ENCODE measurements at places on chromosomes 11 and 22.

GRCh38 chr11:86675017-86675416 lies 2.6 kb upstream of the ME3 start:
- DNase-seq, result no peak

DNA sequence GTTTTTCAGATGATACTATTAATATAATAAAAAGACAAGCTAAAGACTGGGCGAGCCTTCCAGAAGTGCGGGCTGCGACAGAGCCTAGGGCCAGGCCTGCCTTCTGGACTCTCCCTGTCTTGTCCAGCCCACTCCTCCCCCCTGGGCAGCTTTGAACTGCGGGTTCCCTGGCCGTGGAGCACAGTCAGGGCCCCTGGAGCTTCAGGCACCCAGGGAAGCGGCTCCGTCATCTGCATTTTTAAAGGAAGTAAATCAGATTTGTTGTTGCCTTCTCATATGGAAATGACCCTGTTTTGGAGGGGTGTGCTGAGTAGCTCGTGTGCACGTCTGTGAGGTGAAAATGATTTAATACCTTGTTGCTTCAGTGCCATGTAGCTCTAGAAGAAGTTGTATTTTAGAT lies 265.3 kb downstream of the TBC1D22A start:
- DNase-seq, result no peak

DNA sequence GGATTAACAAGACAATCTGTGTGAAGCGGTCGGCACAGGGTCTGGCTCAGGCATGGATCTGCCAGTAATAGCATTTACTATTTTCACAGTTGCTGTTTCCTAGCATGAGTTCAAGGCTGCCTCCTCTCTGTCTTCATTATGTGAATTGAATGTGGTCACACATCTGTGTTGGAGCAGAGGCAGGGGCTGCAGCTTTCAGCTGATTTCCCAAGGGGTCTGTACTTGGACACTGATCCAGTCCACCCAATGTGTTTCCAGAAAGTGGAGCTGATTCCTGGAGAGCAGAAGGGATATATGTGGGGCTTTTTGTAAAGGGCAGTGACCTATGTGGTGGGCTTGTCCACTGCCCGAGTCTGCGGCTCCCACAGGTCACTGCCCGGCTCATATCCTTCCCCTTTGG lies 3.5 kb upstream of the CELSR1 start:
- DNase-seq, result no peak

DNA sequence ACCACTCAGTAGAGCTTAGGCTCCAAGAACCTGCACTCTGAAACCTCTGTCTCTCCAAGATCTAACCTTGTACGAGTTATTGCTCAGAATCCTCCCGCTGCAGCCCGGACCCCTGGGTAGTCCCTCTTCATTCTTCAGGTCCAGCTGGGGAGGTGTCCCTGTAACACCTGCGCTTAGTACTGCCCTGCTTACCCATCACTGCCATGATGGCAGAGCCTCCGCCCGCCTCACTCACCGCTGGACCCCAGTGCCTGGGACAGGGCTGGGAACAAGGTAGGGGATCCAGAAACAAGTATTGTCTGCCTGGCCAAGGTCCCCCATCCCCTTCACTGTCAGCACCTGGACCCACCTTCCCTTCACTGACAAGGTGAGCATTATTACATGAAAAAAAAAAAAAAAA lies 50.3 kb downstream of the THAP12 start:
- DNase-seq, result no peak

DNA sequence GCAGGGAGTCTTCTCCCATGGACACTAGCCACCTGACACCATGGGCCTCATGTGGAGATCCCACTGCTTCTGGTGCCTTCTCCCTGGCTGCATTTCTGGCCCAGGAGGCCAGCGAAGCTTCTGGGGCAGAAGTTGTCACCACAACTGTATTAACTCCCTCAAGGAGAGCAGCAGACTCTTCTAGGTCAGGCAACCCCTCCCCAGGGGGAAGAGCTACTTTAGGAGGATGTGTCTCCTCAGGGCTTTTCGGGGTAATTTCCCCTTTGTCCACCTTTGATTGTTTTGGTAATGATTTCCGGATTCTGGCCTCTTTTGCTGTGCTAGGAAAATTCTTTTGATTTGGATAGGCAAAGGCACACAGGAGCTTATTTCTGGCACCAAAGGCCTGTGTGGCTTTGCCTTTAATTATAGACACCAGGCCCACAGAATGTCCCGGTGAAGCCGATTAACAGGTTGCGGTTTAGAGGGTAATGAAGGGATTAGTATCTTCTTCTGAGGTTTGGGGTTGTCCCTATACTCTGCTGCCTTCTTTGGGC lies 8.9 kb upstream of the UCP2 start:
- no peak for DNase-seq

DNA sequence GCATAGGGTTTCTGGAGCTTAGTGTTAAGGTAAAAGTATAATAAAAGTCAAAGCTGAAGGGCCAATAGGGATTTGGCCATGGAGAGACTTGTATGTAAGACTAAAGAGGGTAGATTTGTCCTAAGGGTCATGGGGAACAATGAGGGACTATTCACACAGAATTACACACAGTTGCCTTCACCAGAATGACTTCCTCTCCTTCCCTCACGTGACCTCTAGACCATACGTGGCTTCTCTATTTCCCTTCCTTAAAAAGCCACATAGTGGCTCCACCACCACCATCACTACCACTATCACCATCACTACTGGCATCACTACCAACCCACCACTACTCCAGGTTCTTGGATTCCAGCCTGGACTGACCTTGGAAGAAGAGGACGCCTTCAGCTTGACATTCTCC lies 2.8 kb downstream of the HPX start:
- DNase-seq, result no peak

GRCh38 chr22:45376703-45377102 lies 36.7 kb downstream of the SMC1B start:
- DNase-seq, result no peak

DNA sequence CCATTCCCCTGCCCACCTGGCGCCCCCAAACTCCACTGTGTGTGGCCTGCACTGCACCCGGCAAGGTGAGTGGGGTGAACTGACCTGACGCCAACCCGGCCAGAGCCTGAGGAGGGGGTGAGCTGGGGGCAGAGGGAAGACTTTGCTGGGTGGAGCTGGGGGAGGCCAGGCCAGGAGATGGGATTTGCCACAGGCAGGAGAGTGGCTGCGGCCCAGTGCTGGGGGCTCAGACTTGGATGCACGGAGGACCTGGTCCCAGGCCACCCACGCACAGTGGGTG lies 17.8 kb upstream of the FLRT1 start:
- no peak for DNase-seq

DNA sequence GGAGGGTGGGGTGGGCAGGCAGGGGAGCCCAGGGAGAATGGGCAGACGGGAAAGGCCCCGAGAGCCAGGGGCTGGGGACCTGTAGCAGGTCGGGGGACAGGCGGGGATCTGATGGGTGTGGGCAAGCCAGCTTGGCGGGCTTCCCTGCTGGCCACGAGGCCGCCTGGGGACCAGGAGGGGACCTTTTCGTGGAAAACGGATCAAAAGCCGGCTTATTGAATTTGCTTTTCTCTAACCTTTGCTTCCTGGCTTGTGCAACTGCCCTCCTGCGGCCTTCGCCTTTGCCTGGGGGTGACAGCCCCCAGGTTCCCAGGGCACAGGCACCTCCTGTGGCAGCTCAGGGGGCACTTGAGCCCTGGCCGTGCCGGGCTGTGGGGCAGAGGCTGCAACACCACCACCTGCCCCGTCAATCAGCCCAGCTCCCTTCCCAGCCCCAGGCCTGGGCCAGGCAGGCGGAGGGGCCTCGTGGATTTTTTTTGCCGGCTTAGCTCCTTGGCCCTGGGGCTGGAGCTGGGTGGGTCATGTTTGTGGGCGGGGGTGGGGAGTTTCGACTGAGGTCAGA lies 41.6 kb upstream of the H19 start:
- no peak for DNase-seq

DNA sequence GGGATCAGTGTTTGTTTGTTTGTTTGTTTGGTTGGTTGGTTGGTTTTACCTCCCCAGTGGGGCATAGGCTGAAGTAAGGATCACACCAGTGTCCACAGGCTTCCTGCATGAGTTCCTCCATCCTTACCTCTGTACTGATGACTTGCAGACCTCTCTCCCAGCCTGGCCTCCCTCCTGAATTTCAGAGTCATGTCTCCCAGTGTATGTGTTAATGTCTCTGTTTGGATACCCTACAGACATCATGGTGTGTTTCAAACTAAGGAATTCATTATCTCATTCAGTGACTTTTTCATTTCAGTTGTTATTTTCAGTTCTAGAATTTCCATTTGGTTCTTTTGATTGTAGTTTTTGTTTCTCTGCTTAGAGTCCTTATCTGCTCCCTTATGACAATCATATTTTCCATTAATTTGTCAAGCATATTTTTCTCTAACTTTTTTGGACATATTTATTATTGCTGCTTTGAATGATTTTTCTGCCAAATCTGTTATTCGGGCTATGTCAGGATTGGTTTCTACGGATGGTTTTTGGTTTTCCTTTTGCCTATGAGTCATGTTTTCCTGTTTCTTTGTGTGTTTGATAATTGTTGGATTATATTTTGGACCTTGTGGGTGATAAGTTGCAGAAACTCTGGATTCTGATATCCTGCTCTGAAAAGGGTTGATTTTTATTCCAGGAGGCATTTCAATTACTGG lies 23.6 kb downstream of the MYEOV start:
- DNase-seq, result no peak

GRCh38 chr11:131739243-131739882 lies 368.9 kb downstream of the NTM start:
- no peak for DNase-seq

DNA sequence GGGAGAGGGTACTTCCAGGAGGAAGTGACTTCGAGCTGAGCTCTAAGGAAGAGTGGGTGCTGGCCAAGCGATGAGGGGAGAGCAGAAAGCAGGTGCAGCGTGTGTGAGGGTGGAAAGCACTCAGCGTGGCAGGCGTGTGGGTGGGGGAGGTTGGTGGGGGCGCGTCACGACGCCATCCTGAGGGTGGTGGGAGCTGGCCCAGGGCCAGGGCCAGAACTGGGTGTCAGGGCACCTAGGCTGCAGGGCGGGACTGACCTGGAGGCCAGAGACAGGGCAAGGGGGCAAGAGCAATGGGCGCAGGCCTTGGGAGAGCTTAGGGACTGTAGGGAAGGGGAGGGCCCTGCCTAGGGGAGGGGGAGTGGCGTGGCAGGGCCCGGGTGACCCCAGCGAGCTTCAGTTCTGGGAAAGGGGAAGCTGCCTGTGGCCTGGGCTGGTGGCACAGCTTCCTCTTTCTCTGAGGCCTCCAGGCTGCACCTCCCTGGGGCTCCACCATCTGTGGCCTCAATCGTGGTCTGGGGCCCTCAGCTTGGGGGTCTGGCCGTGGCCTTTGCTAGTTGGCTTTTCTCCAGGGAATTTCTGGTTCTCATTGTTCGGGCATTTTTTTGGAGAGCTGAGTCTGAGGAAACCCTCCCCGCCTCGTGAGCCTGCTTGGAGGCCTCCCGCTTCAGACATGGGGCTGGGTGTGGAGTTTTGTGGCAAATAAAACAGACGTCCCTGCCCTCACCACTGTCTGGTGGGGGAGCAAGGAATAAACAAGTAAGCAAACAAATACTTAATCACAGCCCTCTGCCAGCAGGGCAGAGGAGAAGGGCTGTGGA lies 8.9 kb downstream of the RELT start:
- DNase-seq, result no peak

DNA sequence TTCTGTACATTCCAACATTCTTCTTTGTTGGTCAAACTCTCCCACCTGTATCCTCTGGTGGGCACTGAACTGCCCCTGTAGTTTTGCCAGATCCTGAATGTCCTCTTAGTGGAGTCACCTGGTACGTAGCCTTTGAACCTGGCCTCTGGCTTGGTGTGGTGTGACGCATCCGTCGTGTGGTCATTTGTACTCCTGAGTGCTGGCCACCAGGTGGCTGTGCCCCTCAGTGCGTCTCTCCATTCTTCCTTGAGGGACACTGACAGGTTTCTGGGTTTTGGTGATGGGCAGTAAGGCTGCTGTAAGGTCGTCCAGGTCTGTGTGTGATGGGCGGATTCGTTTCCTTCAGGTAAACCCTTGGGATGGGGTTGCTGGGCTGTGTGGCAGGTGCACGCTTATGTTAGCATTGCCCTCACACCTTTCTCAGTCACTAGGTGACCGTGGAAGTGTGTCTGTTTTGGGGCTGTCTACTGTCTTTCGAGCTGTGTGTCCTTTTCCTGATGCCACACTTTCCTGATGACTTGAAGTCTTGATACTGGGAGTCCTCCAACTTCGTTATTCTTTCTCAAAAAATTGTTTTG lies 13.6 kb upstream of the RANBP1 start:
- no peak for DNase-seq

GRCh38 chr11:43164831-43165230 lies 147.0 kb upstream of the API5 start:
- DNase-seq, result no peak

DNA sequence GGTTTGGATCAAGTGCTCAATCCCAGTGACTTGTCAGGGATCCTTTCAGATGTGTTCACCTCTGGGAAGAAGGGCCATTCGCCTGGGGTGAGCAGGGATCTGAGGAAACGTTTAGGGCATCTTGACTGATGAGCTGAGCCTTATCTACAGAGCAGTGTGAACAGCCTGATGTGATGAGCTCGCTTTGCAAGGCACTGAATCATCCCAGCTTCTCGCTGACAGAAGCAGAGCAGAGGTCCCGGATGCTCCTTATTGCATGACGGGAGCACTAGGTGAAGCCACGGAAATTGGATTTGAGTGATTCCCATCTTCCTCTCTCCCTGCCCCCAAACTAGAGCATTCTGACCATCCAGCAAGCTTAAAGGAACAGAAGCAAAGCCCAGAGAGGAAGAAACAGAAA lies 46.5 kb downstream of the SEZ6L start:
- no peak for DNase-seq

DNA sequence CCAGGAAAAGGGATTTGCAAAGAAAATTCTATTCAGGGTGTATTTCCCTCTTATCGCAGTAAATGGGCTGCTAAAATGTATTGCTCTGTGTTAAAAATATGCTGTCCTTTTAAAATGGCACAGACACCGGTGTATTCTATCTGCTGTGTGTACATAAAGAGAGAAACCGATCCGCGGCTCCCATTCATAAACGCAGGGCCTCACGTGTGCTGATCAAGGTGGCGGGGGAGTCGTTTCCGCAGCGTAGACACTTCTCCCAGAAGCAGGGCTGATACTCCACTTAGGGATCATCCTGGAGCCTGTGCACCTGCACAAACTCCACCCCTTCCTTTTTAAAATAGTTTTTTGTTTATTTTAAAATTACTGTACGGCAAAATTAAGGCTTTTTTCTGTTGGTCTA lies 26.1 kb upstream of the IGSF9B start:
- no peak for DNase-seq

DNA sequence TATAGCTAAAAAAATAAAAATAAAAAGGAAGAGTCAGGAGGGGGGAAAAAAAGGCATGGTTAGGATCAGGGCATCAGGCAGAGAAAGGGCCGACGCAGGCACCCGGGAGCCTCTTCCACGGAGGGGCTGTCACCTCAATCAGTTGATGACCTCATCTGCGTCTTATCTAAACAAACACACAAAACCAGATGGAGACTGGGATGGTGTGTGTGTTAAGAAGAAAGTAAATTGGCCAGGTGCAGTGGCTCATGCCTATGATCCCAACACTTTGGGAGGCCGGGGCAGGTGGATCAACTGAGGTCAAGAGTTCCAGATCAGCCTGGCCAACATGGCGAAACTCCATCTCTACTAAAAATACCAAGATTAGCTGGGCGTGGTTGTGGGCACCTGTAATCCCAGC lies 63.6 kb downstream of the DHCR7 start:
- DNase-seq, result no peak

GRCh38 chr22:46374663-46375474 lies 39.4 kb downstream of the TRMU start:
- no peak for DNase-seq

- no peak for DNase-seq
These were observed 16.1 kb downstream of the MS4A6E start for GRCh38 chr11:60343094-60343704.

- no peak for DNase-seq
These were observed 1.4 kb downstream of the NECTIN1 start for GRCh38 chr11:119727523-119728151.

- DNase-seq, result no peak
These were observed 1307.5 kb upstream of the TENM4 start for GRCh38 chr11:80748207-80748925.
